ENCODE measurements at places on chromosomes 4 and X.

DNA sequence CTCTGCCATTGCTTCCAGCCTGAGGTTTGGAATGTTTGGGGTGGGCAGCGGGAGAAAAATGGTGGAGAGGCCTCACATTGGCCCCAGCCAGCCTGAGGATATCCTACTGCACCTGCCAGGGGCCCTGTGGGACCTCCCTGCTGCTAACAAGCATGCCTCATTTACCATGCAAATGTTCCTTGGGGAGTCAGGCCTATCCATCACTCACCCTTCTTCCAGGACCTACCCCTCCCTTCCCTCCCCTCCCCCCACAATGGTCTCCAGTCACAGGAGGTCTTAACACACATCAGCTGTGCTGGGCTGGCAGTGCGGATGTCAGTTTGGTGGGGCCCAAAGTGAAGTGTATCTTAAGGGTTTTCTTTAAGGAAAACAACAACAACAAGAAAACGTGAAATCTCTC, 139.2 kb downstream of the SHOX start:
- no peak for DNase-seq

DNA sequence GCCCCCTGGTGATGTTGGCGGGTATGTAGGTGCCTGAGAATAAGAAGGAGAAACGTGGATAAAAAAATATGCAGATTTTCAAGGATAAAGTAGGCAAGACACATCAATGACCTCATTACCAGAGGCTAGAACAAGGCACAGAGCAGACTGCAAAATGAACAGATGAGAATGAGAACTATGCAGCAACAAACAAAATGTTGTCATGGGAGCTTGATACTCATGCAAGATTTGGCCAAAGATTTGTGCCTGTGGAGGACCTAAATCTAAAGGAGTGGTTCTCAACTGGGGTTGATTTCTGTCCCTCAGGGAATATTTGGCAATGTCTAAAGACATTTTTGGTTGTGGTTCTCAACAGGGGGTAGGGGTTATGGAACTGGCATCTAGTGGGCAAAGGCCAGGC, 177.3 kb downstream of the FRMPD4 start:
- DNase-seq = no peak

GRCh38 chrX:433771-434170, 47.1 kb upstream of the PPP2R3B start:
- no peak for DNase-seq

DNA sequence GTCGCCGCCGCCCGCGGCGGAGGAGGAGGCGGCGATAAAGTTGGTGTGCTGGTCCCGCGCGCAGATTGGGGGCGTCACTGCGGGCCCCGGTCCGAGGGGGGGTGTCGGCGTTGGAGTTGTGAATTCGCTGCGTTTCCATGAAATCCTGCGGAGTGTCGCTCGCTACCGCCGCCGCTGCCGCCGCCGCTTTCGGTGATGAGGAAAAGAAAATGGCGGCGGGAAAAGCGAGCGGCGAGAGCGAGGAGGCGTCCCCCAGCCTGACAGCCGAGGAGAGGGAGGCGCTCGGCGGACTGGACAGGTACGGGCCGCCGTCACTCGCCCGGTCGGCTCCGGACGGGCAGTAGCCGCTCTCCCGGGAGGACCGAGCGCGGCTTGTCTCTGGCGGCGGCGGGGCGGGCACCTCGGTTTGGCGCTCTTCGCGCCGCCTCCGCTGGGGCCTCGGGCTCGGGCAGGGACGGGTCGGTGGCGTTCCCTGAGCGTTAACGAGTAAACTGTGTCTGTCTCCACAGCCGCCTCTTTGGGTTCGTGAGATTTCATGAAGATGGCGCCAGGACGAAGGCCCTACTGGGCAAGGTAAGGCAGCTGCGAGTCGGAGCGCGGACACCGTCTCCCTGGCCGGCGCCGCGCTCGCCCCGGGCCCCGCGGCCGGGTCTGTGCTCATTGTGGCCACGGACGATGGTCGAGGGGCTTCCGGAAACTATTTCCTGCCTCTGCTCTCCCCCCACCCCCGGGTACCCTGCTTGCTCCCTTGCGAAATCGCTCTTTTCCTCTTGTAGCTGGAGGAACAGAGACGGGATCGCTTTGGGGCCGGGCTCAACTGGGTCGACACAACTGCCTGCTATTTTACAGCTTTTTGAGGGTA, 658 bp downstream of the KDM6A start:
- peak; percentile 49 for DNase-seq

DNA sequence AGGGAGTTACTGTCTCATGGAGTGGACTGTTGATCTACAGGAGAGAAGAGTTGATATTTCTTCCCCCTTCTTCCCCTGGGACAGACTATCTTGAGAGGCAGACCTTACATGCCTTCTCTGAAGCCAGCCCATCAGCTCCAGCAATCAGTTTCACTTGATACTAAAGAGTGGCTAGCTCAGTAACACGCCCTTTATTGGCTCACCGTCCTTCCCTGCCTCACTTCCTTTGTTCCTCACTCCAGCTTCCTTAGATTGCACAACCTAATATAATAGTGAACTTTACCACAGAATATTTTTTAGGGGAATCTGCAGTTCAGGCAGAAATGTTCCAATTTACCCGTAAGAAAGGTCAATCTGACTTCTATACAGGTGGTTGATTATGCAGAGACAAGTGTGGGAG, 128.1 kb upstream of the NDP start:
- DNase-seq = no peak

GRCh38 chr4:169115897-169116254, 105.8 kb upstream of the CBR4 start:
- DNase-seq = no peak

DNA sequence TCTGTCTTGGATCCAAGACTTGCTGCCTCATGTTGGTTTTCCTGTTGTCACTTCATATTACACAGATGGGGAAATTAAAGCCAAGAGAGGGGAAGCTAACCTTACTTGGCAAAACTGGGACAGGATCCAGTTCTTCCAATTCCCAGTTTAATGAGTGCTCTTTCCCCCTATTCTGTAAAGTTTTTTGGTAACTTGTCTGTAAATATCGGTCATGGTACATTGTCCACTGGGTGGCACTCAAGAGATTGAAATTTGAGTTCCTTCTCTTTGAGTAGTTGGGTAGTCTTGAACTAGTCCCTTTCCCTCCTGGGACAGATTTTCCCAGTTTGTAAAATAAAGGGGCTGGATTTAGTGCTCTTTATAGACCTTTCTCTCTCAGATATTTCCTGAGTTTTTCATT, 12.4 kb upstream of the EOLA2 start:
- DNase-seq = peak; percentile 21

GRCh38 chr4:179392787-179393186, 1950.5 kb upstream of the AGA start:
- no peak for DNase-seq
